ENCODE measurements at places on chromosomes 16 and 17.

GRCh38 chr16:68356249-68356918, 45.6 kb downstream of the PRMT7 start:
- DNase-seq, result no peak

DNA sequence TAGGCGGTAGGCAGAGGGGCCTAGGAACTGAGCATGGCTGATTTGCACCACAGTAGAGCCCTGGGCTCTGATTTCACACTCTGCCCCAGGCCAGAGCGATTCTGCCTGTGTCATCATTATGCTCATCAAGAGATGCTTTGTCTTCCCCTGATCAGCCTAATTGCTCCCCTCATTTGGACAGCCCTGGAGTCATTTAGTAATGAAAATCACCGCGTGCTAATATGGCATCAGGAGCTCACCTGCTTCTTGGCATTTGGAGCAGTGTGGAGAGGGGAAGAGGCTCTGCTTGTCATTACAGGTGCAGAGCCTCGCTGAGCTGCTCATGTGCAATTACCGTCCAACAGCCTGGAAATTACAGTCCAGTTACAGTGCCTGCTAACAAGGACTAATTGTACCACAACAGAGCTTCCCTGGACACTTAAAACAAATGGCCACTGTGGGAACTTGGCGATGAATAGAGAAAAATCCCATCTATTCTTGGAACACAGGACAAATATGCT, 157.1 kb upstream of the WSCD1 start:
- DNase-seq, result no peak

- no peak for DNase-seq
Observed at GRCh38 chr17:29237476-29238132, 9.1 kb upstream of the CRYBA1 start.

DNA sequence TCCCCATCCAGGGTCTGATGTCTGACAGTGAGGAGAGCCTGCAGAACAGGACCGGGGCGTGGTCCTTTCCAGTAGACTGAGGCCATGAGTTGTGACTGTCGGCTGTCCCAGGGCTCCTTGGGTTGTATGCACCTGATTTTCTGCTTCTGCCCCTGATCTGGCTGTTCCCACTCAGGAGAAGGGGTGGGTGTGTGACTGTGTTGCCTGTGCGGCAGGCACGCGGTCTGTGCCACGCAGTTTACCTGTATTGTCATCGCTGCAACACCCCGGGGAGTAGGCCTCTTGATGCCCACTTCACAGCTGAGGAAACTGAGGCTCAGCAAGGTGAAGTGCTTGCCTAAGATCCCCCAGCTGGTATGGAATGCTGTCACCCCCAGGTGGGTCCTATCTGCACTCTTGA, 1.4 kb downstream of the CRISPLD2 start:
- DNase-seq, result no peak

DNA sequence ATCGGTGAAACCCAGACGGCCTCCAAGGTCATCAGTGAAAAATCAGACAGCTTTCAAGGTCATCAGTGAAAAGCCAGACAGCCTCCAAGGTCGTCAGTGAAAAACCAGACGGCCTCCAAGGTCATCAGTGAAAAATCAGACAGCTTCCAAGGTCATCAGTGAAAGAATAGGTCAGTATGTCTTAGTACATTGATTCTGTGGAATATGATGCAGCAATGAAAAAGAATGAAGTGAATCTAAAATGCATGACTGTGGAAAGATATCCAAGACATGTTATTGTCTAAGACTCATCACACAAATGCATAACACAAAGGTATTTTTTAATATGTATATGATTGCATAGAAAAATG, 72.5 kb downstream of the CMIP start:
- no peak for DNase-seq

DNA sequence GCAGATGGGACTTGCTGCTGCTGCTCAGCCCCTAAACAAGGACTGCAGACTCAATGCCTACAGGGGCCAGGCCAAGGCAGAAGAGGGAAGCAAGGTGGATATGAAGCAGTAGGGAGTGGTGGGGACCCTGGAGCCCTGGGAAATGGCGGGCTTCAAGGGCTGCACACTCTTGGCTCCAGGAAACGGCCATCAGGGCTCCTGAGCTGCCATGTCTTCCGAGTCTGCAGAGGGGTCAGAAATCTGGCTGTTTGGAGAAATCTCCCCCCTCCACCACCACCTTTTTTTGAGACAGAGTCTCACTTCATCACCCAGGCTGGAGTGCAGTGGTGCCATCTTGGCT, 169.1 kb downstream of the KATNIP start:
- no peak for DNase-seq

GRCh38 chr17:13597723-13598347, 3.9 kb downstream of the HS3ST3A1 start:
- no peak for DNase-seq

DNA sequence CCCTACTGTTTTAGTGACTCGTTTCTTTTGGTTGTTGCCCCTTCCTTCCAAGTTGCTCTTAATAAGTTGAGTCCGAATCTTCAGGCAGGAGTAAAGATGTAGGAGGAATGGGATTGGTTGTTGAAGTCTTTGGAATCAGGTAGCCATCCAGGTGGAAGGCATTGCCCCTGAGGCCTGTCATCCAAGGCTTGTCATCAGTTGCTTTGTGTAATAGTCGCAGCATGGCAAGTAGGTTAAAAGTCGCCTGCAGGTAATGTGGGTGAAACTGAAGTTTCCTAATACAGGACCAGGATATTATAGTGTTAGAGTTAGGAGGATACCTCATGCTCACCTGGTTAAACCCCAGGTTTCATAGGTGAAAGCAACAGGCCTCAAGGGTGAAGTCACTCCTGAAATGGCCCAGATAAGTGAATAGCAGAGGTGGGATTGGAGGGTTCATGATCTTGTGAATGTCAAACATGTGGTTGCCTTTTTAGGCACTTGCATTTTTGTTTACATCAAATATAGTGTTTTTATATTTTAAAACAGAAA, 934 bp downstream of the PCTP start:
- DNase-seq, result no peak

DNA sequence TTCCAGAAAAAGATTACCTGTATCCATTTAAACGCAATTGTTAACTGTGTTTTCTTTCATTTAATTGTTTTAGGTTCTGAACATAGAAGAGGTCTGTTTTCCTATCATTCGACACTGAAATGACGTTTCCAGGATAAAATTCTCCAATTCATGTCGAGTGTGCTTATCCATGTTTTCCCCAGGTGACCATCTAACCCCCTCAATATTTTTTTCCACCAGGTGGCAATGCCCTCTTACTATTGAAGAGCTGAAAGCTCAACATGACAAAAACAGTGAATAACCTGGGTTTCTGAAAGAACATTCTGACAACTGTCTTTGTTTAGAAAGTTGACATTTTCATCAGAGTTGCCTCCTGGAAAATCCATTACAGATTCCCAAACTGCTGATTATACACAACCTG, 948.7 kb downstream of the KCNJ2 start:
- no peak for DNase-seq

DNA sequence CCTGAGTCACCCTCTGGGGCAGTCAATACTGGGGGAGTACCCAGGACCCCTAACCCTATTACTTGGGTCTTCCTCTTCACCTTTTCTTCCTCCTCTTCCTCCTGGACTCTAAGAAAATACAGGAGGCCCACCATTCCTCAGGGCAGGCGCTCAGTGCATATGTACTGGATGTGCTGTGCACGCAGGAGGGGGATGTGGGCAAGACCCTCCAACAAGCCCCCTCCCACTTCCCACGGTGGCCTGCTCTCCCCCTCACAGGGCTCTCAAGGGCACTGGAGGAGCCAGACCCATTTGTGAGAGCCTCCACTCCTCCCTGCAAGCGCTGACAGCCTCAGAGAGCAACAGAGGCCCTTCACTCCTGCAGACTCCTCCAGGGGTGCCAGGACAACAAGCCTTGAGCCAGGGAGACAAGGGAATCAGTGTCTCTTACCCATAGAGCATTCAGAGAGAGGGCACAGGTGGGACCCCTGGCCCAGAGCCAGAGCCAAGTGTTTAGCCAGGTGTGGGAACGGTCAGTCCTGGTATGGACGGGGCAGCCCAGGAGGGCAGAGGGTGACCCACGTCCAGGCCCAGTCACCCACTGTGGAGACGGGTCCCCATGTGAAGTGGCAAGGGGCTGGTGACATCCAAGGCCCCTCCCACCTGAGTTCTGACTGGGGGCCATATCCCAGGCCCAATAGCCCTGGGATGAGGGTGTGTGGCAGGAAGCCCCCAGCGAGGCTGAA, 27.3 kb upstream of the KSR1 start:
- DNase-seq, result no peak

DNA sequence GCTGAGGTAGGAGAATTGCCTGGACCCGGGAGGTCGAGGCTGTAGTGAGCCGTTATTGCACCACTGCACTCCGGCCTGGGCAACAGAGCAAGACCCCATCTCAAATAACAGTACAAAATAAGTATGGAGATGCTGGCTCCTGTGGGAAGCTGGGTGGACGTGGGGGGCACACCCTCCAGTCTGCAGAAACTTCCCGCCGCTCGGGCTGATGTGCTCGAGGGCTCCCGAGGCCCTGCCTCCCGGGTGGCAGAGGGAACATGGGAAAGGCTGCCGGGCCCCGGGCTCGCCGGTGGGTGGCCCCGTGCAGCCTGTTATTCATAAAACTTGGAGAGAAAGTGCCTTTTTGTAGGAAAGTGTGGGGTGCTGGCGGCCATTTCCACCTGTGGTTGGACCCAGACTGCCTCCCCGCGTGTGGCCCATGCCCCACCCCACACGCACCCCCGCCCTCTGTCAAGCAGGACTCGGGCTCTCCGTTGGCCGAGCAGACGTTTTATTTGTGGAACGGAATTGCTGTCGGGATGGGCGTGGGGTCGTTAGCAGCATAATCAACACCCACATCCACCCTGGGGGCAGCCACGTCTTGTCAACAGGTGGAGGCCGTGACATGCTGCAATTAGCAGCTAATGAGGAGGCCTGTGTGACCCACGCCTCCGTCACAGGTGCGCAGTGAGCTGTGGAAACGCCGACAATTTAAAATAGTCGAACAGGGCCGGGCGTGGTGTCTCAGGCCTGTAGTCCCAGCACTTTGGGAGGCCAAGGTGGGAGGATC, 7.4 kb upstream of the CIAO3 start:
- no peak for DNase-seq

- DNase-seq, result no peak
Observed at GRCh38 chr16:47699106-47699505, 238.0 kb downstream of the PHKB start.

- DNase-seq, result no peak
Observed at GRCh38 chr17:6439951-6440350, 4.3 kb upstream of the PIMREG start.

GRCh38 chr16:51034481-51035109, 116.5 kb downstream of the SALL1 start:
- no peak for DNase-seq

DNA sequence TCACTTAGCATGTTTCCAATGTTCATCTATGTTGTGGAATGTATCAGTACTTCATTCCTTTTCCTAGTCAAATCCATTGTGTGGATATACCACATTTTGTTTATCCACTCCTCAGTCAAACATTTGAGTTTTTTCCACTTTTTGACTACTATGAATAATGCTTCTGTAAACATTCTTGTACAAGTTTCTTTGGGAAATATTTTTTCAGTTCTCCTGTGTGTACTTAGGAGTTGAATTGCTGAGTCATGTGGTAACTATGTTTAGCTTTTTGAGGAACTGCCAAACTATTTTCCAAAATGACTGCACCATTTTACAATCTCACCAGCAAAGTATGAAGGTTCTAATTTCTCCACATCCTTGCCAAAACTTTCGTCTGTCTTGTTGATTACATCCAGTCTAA, 223.7 kb upstream of the AXIN2 start:
- no peak for DNase-seq

- no peak for DNase-seq
Observed at GRCh38 chr16:25344006-25344405, 86.4 kb upstream of the ZKSCAN2 start.

DNA sequence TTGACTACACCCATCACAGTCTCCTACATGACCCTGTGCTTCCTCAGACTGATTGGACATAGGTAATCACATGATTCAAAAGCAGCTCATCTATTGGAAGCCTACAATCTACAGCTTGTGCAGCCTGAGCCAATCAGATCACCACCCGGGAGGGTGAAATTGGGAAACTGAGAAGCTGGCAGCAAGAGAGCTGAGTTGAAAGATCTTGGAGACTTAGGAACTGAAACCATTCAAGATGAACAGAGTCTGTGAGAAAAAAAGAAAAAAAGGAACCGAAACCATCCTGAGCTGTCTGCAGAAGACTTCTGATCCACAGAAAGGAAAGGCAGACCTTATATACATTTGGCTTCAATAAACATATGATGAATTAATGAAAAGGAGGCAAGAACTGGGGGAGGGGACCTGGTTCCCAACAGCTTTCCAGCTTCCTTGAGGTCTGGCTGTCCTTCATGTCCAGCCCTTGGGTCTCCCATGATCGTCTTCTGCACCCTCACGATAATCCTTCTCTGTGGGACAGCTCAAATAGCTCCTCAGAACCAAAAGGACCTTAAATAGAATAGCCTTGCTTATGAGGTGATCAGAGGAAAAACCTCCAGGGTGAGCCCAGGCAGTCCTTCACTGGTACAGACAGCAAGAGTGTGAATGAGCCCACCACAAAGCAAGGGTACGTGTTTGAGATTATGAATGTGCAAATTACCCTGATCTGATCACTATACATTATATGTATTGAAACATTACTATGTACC, 32.6 kb downstream of the PLXDC1 start:
- no peak for DNase-seq

DNA sequence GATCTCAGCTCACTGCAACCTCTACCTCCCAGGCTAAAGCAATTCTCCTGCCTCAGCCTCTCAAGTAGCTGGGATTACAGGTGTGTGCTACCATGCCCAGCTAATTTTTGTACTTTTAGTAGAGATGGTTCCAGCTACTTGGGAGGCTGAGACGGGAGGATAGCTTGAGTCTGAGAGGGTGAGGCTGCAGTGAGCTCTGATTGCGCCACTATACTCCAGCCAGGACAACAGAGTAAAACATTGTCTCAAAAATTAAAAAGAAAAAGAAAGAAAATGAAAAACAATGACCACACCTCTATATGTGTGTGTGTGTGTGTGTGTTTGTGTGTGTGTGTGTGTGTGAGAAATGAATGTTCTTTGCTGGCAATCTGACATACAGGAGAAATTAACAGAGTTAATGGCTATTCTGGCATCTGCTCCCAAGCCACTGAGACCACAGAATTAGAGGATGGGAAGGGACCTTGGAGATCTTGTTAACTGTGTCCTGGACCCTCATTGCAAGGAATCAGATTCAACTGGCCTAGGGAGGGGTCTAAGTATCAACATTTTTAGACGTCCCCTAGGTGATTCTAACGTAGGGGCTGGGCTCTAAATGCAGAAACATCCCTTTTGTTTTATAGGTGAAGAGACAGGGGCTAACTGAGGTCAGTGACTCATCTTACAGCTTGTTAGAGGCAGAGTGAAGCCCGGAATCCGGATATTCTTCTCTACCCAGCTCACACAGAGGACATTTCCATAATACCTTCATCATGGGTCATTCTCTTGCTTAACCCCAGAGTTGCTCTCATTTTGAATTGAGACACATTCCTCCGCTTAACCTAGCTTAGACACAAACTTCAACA, 16.4 kb upstream of the MARCHF10 start:
- DNase-seq, result no peak

DNA sequence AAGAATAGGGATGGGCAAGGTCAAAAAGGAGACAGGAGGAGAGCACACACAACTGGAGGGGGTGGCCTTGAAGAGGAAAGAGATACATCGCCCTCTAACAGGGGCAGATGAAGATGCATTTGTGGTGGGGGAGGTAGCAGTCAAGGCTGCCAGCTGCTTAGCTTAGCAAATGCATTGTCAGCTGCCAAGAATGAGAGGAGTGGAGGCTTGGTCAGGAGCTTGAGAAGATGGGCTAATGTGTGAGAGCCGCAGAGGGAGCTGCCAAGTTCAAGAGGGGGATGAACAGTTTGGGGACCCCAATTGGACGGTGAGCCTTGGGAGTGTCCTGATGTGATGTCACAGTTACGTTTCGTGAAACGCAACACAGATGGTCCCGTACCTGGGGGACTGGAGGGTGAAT, 28.9 kb upstream of the GNA13 start:
- DNase-seq, result no peak
